ENCODE measurements at places on chromosomes 12 and 14.

DNA sequence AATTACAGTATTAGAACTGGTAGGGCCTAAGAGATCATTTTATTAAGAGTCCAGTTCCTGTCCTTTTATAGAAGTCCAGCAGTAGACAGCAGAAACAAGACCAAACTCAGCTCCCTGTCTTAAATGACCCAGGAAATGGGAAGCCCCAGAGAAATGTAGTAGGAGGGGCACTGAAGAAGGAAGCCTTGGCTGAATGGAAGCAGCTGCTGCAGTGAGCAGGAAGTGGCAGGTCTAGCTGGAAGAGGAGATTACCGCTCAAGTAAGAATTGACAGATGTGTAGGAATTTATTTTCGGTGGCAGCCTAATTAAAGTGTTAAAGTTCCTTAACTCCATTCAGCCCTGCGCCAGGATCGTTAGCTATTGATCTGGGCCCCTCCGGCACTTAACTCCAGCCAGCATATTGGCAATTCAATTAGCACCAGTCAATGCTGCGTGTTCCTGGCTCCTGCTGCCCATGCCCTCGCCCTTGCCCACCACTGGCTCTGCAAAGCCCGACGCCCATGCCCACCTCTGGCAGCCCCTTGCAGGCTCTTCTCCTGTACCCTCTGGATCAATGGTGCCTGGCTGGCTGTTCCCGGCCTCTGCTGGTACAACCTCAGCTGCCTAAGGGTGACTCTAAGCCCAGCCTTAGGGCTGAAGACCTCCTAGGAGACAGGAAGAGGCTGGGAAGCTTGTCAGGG is 21.1 kb downstream of the ZFHX2 start:
- no peak for DNase-seq

DNA sequence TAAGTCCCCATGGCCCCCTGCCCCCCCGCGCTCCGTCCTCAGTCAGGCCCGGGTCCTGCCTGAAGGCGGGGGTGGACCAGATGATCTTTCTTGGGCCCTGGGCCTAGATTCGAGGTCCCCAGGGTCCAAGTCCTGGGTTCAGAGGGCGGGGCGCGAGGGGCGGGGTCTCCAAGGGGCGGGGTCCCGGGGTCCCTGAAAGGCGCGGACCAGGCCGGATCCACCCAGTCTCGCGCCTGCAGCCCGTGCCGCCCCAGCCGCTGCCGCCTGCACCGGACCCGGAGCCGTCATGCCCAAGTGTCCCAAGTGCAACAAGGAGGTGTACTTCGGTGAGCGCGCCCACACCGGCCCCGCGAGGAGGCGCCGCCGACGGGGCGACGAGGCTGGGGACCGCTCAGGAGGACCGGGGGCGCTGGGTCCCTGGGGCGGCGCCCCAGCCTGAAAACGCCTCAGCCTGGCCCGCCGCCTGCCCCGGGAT is 325 bp downstream of the CRIP1 start:
- DNase-seq, result no peak

DNA sequence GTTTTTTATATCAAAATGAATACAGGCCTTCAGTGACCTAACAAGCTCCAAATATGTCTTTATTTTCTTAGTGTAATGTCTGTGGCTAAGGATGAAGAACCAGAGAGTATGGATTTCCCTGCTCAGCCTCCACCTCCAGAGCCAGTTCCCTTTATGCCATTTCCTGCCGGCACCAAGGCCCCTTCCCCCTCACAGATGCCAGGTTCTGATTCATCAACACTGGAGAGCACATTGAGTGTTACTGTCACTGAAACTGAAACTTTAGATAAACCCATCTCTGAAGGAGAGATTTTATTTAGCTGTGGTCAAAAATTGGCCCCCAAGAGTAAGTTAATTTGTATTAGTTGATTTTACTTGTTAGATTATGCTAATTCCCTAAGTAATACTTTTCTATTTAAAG is 61.0 kb downstream of the KIAA0586 start:
- DNase-seq, result no peak

GRCh38 chr12:57190037-57190436 is 26.6 kb upstream of the NXPH4 start:
- DNase-seq, result no peak

DNA sequence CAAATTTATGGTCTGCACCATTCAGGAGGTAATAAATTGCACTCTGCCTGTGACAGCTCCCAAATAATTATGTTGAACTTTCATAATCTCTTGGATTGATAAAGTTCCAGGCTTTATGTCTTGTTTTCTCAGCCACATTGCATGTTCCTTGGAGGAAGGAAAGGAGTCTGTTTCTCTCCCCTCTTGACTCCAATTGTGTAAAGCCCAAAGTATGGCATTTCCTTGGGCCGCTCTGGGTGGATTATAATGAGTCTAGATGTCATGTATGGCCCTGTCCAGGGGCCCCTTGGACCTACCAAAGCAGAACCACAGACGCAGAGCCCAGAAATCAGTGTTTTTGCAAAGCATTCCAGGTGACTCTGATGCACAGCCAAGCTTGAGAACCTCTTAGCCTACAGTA is 160.8 kb downstream of the KSR2 start:
- no peak for DNase-seq

DNA sequence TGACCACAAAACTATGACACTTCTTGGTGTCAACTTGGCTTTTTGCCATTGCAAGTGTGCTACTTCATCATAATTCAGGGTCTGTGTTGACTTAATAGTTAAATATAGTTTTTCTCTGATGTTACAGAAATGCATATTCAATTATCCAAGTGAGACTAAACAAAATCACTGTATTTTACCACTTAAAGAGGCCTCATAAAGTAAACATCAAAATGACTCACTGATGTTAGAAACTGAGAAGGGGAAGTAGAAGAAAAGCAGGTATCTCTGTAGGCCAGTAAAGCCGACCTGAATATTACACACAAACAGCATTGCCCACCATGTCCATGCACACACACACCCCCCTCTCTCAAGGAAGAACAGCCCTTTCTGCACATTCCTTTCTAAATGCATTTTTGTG is 55.4 kb downstream of the RPAP3 start:
- no peak for DNase-seq

DNA sequence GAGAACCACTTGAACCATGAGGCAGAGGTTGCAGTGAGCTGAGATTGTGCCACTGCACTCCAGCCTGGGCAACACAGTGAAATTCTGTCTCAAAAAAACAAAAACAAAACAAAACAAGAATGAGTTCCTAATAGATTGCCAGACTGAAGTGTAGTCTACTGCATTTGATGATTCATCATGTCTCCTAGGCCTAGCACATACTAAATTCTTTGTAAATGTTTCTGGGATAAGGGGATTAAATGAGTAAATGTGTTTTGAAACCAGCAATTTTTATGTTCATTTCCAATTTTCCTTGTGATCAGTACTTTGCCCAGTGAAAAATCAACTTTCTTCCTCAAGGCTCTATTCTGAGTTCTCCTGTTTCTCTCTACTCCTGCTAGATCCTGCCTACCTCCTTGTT is 2.9 kb upstream of the DYRK2 start:
- DNase-seq, result no peak

DNA sequence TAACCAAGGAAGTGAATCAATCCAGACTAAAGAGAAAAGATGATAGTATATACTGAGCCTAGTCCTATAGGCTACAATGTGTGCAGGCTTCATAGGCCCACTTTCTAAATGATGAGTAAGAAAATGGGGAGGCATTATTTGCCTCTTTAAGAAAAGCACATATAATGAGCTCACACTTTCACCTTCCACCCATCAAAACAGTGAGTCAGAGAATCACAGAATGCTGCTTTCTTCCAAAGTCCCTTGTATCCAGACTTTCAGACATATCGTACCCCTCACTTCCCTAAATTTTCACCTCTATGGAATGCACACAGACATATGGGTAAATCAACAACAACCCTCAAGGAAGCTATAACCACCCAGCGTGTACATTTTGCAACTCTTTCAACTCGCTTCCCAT is 286.4 kb upstream of the PRKD1 start:
- DNase-seq, result no peak

GRCh38 chr12:16348435-16349130 is 1.1 kb downstream of the MGST1 start:
- DNase-seq, result no peak

GRCh38 chr12:10722502-10722904 is 620 bp downstream of the YBX3 start:
- DNase-seq, result no peak

DNA sequence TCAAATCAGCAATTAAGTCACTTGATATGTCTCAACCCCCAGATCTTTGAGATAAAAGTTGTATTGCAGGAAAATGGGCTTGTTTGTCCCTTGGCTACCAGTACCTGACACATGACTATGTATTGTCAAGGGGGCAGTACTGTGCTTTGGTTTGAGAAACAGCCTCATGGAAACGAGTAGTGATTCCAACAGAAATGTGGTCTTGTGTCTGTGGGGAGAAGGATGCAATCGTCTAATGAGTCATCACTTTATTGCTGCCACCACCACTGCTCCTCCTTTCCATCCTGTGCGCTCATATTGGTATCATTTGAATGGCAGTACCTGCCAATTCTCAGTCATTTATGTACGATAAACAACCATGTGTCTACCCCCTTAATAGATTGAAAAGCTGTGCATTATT is 72.8 kb upstream of the ARHGAP5 start:
- DNase-seq, result no peak
